ENCODE measurements at places on chromosomes 1 and 21.

GRCh38 chr1:183027031-183027430, 3.8 kb downstream of the LAMC1 start:
- DNase-seq: no peak

- no peak for DNase-seq
Observed at GRCh38 chr1:227893949-227894721, 53.6 kb downstream of the WNT9A start.

DNA sequence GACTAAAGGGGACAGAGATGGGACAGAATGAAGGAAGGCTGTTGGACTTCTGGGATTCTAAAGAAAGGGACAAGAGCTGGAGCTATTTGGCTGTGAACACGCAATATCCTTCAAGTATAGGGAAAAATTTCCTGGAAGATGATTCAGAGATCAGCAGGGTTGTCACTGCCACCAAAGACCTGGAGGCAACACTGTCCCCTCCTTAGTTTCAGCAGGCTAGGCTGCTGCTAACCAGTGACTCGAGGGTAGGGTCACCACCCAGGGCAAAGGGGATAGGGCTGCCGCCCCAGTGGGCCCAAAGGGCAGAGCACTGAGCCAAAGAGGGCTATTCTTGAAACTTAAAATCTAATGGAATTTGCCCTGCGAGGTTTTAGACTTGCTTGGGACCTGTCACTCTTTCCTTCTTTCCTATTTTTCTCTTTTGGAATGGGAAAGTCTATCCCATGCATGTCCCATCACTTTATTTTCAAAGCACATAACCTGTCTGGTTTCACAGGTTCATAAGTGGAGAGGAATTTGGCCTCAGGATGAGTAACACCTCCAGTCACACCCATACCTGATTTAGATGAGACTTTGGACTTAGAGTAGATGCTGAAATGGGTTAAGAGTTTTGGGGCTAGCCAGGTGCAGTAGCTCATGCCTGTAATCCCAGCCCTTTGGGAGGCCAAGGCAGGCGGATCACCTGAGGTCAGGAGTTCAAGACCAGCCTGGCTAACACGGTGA, 11.9 kb downstream of the IFNLR1 start:
- no peak for DNase-seq

DNA sequence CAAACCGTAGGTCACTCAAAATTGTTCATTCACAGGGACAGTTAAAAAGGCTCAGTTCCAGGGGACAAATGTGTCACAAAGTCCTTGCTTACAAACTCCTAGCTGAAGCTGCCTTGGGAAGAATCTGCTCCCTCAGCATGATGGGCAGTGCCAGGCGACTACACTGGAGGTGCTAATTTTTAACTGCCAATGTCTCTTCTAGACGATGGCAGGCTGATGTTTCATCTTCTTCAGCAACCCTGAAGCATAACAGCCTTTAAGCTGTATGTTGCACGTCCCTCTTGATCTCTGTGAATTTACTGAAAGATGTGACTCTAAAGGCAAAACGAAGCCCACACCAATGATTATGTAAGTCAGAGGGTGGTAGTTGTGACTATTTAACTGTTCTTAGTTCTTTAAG, 11.3 kb downstream of the COA7 start:
- no peak for DNase-seq

DNA sequence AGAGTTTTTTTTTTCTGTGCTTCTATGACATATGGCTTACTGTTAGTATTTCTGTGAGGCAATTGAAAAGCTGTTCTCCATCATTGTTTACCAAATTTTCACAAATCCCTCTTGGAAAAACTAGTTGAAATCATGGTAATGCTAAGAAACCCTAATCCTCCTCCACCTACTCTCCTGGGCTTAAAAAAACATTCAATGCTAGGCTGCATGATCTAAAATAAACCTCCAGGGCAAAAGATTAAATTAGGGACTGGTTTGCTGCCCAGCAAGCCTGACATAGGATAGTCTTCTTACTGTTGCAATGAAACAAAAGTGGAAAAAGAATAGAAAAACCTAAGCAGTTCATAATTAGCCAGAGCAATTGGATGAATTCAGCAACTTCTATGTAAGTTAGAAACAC, 16.1 kb downstream of the C1orf52 start:
- DNase-seq: no peak

GRCh38 chr1:46411601-46412341, 17.7 kb downstream of the FAAH start:
- no peak for DNase-seq

DNA sequence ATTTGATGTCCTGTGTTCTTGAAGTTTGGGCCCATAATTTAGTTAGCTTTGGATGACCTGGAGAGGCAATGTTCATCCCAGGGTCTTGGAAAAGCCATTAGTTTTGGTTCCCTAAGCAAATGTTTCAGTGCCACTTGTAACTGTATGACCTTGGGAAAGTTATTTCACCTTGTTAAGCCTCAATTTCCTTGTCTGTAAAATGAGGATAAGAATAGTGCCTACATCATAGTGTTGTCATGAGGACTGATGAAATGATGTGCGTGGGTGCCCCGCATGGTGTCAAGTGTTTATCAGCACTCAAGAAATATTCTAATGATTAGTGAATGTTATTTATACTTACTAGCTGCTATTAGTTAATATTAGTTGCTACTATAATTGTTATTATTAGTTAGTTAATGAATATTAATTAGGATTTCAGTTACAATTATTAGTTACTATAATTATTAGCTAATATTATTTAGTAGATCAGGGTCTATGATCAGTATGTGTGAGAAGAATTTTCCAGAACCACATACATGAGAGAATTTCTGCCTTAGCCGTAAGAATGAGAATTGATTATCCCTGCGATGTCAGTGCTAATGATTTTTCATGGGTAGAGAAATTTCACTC, 1.9 kb downstream of the SH3BGR start:
- no peak for DNase-seq

GRCh38 chr1:117662667-117663066, 56.8 kb downstream of the TENT5C start:
- no peak for DNase-seq

DNA sequence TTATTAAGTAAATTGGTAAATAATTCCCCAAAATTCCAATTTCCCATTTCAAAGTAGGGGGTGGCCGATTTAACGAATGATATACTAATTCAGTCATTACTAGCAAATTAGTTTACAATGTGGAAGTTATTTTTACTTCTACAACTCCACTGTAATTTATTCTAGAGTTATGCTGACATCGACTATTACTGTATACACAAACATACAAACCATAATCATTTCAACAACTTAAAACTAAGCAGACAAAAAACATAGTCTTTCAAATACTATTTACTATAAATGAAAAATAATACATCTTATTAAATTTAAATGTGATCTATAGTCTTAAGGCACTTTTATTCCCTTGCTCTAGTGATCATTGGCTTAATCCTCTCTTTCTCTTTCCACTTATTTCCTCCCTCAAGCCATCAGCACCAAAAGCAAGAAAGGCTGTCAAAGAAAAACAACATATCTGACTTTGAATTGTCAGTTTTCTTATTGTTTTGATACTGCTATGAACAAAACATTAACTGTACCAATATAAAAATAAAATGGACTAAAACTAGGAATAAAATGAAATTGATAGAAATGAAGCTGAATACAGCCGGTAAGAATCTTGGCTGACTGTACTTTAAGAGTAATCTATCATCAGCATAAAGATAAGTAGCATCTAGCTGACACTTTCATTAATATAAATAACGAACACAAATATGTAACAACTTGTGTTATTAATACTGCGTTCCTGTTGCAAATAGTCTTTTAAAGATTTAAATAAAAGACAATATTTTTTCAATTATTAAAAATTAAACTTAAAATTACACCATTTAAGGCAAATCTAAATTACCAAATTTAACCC, 4.1 kb downstream of the CDC42BPA start:
- no peak for DNase-seq

GRCh38 chr1:182600745-182601415, 3.3 kb downstream of the RGS16 start:
- no peak for DNase-seq

DNA sequence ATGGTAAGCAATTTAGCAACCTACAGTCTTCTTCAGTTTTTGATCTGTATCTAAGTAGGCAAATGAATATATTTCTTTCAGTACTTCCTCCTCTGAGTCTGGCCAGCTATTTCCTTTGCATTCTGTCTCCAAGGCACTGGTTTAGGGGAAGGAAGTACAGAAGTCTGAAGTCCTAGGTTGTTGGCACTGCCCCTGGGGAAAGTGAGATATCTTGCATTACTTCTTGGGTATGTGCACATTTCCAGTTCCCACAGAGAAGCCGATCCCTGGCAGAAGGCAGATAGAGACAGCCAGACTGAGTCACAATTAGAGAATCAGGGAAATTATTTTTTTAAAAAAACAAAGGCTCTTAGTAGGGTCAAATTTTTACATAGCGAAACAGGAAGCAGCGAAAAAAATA, 98.8 kb downstream of the RASAL2 start:
- no peak for DNase-seq

- DNase-seq: no peak
Observed at GRCh38 chr1:65640046-65640445, 152.6 kb upstream of the PDE4B start.

Data from right renal cortex interstitium (tissue), 3 donors.